Stimulated activated naive CD8-positive, alpha-beta T cell treated with anti-CD3 and anti-CD28 coated beads, Interleukin-15, amount 100 ng/mL, for 72 hours (primary cell): ENCODE measurements at places on chromosomes 12 and 14.

DNA sequence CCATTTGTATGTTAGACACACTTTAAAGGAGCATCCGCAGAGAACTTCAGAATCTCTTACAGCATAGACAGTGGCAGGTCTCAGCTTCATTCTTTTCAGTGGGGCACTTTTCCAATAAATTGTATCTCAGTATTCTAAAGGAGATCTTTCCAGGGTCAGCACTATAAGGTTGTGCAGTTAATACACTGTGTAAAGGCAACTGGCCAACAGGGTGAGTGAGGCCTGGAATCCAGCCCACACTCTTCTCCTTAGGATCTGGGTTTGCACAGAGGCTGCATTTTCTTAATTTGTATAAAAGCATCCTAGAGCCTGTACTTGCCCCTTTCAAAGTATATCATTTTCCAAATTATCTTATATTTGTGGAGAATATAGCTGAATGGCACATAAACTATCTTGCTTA, 94.2 kb downstream of the MYF5 start:
- no peak for DNase-seq

DNA sequence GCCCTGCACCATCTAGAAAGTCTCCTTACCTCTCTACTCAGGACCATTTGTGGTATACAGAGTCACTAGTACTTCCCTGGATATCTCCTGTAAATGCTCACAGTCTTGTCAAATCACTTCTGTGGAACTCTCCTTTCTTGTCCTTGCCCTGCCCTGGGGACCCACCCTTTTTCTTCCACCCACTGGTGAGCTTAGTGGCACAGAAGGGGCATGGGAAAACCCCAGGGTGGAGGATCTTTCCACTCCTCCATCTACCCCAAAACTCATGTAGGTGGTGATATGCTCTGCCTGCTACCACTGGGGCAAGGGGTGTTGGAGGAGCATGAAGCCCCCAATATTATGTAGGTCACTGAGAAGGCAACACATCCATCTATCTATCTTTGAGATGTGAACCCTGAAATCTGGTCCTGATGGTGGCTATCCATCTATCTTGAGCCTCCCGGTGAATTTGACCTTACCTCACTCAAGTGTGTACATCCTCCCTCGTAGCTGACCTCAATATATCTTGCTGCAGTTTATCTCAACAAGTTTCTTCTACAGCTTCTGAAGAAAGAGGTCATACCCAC, 943 bp downstream of the TESPA1 start:
- peak; percentile 22 for DNase-seq

- peak; percentile 90 for DNase-seq
These were observed 19.4 kb downstream of the GPR132 start for GRCh38 chr14:105045710-105046326.

GRCh38 chr12:106753526-106753925, 21.0 kb upstream of the RIC8B start:
- DNase-seq: peak; percentile 72

GRCh38 chr14:106547735-106548434, 1021.5 kb downstream of the TMEM121 start:
- DNase-seq: no peak

- no peak for DNase-seq
These were observed 436.8 kb downstream of the BCL11B start for GRCh38 chr14:98835051-98835824.

GRCh38 chr12:21413369-21414277, 23.8 kb upstream of the PYROXD1 start:
- no peak for DNase-seq

DNA sequence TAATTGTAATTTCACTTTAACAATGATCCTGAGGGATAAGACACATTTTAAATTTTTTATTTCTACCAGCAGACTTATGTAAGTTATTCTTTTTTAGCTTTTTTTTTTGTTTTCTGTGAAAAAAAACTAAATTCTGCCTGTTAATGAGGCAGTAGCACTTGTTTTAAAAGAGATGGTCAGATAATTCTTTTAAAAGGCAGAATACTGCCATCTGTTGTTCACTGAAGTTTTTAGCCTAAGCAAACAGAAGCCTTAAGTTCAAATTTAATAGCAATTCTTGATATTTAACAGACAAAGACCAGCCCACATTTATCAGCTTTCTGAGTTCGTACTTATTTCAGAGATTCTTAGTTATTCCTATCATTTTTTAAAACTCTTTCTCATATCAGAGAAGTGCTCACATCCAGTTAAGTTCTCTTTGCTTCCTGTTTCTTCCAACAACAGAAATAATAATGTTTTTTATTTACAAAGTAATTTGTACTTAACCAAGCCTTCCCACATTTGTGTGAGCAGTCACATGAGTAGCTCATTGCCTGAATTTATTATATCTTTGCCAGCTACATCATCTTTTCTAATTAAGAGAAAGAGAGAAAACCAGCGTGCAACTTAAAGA, 93.4 kb upstream of the SLCO1C1 start:
- DNase-seq: no peak

DNA sequence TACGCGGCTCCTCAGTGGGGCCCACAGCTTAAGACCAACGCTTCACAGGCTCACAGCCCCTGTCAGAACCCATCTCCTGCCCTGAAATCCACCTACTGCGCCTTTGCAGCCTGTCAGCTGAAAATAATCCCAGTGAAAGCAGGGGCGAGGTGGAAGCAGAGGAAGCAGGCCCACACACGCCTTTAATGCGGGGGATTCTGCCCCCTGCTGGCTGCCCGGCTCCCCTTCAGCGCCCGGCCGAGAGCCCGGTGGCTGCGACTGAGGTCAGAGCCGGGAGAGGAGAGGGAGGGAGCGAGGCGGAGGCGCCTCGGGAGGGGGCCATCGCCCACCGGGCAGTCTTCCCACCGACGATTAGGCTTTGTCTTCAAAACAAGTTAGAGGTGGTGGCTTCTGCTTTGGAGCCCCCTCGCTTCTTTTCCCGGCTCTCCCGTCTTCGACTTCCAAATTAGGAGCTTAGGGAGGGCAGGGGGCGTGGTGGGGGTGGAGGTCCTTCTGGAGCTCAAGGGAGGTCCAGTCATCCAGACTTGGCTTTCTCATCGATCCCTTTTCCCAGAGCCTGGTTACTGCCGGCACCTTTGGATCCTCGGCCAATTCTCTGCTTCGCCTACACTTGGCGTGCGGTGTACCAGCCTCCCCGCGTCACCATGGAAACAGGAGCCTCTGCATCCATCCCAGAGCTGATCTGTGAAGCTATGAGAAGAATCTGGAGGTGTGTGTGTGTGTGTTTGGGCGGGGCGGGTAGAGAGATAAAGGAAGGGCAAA, 25.2 kb upstream of the RND1 start:
- DNase-seq: peak; percentile 81

GRCh38 chr12:13749389-13749788, 232.0 kb downstream of the GRIN2B start:
- no peak for DNase-seq

GRCh38 chr12:74900232-74900631, 309.4 kb downstream of the KCNC2 start:
- no peak for DNase-seq

DNA sequence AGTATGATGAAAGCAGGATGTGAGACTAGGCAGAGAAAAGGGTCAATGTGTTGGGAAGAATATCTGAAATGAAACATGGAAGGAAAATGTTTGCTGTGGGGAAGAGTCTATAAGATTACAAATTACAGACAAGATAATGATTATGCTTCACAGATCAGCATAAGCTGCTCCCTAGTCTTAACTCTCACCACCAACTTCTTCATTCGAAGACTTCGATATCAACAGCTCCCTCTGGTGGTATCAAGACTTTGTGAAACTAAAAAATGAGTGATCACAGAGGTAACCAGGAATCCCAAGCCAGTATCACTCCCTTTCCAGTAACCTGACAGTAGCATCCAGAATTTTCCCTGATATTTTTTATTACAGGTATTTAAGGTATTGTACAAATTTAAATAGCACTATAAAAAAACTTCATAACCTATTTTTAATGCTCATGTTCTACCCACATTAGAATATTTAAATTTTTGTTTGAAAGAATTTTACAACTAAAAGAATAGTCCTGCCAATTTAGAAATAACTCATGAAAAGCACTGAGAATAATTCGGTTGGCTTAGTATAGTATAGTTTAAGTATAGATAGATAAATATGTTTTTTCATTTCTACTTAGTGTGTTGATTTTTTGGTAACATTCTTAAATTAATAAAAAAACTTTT, 84.4 kb downstream of the C2CD5 start:
- DNase-seq: no peak

DNA sequence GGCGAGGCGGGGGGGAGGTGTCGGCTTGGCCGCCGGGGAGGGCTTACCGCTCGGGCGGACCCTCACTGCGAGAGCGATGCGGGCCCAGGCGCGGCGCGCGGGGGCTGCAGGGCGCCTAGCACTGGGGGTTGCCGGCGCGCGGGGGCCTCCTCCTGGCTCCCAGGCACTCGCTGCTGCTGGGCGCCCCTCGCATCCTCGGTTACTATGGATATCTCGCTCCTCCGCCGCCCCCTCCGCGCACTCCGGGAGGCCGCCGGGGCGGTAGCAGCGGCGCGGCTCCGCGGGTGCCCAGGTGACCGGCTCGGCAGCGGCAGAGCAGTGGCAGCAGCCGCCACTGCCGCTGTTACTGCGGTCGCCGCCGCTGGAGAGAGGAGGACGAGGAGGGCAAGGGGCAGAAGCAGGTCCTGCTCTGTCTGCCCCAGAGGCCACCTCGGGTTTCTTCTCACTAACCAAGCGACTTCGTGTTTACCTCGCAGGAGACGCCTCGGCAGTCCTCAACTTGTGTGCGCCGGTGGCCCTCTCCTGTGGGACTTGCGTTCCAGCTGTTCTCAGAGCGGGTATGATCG, 250.1 kb downstream of the APAF1 start:
- DNase-seq: no peak

GRCh38 chr14:20613094-20614037, 22.2 kb upstream of the RNASE12 start:
- peak; percentile 92 for DNase-seq

- DNase-seq: no peak
These were observed 11.3 kb upstream of the ERP27 start for GRCh38 chr12:14949631-14950030.

GRCh38 chr14:45048385-45048784, 35.5 kb upstream of the PRPF39 start:
- no peak for DNase-seq

- no peak for DNase-seq
These were observed 177.5 kb downstream of the DACT1 start for GRCh38 chr14:58815161-58815701.

GRCh38 chr12:108345716-108346633, 6.9 kb upstream of the CMKLR1 start:
- DNase-seq: no peak

GRCh38 chr14:80233470-80234089, 22.3 kb upstream of the DIO2 start:
- no peak for DNase-seq

DNA sequence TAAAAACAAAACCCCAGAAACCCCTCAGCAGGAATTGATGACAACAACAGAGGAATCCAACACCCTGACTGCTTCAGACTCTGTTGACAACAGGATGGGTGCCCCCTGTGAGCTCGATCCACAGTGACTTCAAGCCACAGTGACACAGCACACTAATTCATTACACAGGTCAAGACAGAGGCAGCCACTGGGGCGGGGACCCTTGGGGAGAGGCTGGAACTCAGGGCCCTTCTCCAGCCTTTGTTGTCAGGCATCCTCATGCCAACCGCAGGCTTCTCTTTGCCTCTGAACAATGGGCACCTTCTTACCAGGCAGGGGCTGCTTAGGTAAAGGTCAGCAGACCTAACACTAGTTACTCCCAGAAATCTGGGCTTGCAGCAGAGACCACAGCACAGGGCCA, 37.6 kb downstream of the ACADS start:
- no peak for DNase-seq

DNA sequence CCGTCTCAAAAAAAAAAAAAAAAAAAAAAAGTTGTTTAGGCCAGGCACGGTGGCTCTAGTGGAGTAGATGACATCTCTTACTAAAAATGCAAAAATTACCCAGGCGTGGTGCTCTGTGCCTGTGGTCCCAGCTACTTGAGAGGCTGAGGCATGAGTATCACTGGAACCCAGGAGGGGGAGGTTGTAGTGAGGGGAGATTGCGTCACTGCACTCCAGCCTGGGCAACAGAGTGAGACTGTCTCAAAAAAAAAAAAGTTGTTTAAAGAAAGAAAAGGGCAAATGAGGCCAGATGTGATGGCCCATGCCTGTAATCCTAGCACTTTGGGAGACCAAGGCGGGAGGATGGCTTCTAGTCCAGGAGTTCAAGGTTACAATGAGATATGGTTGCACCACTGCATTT, 36.6 kb upstream of the SPPL3 start:
- no peak for DNase-seq

DNA sequence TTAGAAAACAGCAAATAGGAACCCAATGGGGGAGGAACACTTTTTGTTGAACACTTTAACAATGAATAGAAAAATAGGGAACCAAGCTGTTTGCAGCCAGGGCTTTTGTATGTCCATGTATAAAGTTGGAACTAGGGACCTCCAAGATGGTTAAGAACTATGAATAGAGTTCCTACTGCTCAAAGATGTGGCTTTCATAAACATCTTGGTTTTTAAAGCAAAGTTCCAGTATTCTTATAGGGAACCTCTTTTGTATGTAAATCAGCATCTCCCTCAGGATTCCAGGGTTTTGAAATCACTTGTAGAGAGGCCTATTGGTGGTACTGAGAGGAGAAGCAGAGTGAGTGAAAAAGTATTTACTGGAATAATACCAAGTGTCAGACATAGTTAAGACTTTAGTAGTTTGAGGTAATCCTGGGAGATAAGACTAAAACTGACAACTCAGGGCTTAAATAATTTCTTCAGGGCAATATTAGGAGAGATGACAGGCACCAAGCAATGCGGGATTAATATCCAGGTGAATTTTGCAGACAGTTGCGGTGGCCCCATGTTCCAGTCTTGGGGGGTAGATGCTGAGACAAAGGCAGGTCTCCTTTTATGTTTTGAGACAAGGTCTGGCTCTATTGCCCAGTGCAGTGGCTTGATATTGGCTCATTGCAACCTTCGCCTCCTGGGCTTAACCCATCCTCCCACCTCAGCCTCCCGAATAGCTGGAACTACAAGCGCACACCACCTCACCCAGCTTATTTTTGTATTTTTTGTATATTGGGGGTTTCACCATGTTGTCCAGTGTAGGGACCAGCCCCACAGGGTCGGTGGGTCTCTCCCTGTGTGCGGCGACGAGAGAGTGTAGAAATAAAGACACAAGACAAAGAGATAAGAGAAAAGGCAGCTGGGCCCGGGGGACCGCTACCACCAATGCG, 10.4 kb upstream of the EID3 start:
- DNase-seq: no peak

DNA sequence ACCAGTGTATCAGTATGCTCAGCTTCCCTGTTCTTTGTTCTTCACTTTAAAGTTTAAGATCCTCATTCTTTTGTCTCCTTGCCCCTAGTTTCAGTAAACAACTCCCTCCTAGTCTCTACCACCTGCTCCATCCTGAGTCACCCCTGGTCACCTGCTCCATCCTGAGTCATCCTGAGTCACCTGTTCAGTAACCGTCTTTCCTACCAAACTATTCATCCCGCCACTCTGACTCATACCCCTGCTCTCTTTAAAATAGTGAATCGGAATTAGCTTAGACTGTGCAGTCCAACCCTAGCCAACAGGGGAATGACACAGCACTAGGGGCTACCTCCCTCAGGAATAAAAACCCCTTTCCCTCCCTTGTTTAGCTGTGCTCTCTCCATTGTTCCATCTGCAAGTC, 888.1 kb upstream of the MDGA2 start:
- DNase-seq: no peak
